ENCODE measurements at places on chromosomes 4 and X.
A peak's percentile ranks its signal among the peaks of the same experiment; 100 is the strongest.

DNA sequence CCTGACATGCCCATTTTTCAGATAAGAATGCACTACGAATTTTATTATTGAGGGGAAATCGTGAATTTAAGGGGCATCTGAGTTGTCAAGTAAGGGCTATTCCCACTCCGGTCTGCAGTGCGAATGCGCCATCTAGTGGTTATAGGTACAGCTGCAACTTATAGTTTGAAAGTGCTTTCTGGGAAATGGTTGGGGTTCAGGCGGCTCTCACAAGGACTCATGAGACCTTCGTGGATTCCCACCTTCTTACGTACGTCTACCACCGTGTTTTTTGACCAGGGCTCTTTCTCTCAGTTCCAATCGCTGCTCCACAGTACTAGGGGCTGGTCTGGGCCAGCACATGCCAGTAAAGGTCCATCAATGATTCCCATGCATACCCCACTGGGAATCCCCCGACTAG lies 12.3 kb downstream of the MSL3 start:
- peak; percentile 11 for DNase-seq

- DNase-seq, result no peak
These were observed 422.3 kb downstream of the MAPK10 start for GRCh38 chr4:85937507-85937906.

DNA sequence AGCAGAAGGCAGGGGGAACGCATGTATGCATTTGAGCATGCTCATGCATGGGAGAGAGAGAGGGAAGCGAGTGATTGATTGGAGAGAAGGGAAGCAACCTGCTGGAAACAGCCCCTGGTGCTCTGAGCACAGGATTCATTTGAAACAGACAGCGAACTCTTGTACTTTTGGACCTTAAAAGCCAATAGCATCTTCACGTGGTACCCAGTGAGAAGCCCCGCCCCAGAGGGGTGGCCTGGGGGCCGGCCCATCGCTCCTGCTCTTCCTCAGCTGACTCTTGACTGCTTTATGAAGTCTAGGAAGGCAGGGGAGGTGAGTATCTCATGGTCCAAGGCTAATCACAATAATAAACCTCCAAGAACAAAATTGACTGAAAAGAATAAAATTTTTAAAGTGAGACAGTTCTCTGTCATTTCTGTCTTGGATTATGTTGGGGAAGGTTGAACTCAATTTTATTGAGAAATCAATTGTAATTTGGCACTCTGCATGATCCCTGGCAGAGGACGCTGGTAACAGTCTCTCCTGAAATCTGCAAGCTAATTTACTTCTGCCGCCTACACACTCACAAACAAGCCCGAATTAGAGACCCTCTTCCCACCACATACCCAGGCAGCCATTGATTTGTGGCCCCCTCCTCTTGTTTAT lies 168.2 kb upstream of the PPARGC1A start:
- DNase-seq, result no peak

DNA sequence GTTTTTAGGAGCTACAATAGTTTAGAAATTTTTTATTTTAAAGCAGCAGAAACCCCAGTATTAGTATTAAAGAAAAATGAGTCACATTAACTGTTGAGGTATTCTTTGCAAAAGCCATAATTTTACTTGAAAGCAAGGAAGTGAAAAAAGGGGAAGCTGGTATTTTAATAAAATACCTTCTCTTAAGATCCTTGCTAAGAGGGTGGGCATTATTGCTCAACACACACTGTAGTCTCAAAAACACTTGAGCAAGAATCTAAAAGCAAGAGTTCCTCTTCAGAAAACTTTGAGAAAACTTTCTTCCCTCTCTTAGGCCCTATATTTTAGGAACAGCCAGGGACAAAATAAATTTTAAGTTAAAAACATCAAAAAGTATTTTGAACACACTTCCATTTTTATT lies 259.4 kb upstream of the DIAPH2 start:
- DNase-seq, result no peak

- no peak for DNase-seq
These were observed 3.2 kb downstream of the CXorf65 start for GRCh38 chrX:71103110-71103983.

DNA sequence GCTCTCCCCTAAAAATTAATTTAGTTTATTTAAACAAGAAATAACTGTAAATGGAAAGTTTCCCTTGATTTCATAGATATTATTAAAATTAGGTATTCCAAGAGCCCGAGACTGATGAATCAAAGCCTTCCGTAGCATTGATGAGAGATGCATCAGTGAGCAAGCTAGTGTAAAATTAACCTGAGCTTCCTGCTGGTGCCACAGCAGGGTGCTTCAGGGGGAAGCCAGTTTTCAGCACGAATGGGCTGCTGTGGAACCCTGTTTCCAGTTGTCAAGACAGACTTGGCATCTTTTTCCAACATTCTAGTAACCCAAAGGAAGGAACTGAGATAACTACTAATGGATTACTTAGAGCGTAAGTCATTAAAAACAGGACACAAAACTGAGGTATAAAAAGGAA lies 221.7 kb downstream of the RBMX2 start:
- no peak for DNase-seq

DNA sequence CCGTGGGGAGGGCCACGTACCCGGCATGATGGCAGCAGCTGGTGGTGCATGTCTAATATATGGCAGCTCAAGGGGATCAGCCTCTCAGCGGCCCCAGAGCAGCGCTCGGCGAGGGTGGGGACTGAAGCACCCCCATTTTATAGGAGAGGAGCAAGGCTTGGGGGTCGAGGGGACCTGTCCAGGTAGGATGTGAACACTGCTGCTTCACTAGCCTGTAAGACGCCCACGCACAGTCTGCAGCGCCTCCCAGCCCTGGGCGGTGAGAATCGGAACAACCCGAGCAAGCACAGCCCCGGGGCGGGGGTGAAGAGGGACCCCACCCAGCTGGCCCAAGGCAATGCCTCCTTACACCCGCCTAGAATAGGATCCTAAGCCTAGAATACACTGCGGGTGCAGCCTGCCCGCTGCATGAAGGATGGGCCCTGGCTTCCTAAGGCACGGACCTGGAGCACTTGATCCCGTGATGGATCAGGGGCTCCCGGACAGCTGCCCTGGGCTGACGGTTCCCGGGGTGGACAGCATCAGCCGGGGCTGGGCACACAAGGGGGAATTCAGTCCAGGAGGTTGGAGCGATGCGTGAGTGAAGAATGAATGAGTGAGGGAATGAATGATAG lies 17.6 kb downstream of the ADRA2C start:
- DNase-seq, result peak; percentile 78

DNA sequence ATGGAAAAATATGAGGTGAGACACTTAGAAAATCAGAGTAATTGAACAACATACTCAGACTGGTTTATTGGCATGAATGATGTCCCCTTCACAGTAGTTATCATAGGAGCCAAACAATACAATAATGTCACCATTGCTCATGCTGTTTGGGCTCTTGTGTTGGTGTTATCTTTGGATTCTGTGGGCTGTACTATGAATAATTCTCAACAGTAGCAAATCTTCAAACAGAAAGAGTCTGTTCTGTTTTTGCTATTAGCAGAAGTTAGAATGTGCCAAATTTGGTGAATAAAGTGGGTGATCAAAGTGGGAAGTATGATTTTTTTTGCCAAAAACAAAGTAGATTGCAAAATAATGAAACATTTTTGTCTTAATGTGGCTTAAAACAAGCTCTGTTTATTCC lies 58.3 kb downstream of the GRID2 start:
- DNase-seq, result no peak

- DNase-seq, result no peak
These were observed 1497.3 kb downstream of the STIM2 start for GRCh38 chr4:28357990-28358389.

GRCh38 chrX:8310409-8310808 lies 139.3 kb upstream of the VCX2 start:
- DNase-seq, result no peak

DNA sequence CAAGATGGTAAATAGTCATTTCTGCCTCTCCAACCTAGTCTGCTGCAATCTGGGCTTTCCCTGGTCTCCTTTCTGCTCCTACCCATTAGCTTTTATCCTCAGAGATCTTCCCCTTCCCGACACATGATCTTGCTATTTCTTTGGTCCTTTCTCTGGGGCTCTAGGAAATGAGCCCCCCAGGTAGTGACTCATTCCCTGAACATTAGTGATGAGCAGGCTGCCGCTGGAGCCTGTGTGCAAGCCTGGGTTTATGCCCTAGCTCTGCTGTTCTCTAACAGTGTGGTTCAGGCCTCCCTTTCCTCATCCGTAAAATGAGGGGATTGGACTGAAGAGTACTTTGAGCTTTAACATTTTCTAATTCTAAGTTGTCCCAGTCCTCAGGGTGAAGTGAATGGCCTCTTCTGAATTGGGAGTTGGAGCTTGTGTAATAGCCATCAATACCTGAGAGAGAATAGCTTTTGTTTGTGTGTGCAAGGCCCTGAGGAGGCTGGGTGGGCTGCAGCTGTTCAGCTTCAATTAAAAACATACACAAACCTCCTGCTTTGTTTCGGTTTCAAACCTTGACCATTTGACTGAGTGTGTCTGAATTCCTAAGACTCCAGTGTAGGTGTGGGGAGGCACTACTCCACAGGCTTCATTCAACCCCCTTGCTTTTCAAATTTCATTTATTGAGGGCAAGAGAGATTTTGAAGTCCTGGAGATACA lies 115.6 kb upstream of the SCML1 start:
- DNase-seq, result no peak

DNA sequence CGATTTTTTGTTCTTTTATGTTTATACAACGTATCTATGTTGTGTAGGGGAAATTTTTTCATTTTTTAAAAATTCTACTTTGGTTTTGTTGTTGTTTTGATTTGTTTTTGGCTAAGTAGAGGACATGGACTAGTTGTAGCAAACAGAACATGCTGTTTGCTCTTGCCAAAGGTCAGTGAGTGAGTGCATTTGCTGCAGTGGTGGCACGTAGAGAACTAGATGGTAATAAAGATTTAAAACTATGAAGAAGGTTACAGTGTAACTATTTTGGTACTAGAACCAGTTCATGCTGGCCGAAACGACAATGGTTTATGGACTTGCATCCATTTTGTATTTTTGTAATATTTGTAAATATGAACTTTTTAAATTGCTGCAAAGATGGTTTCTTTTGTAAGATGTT lies 1.9 kb upstream of the SCML1 start:
- peak; percentile 20 for DNase-seq

- no peak for DNase-seq
These were observed 803.1 kb upstream of the PCDH10 start for GRCh38 chr4:132346016-132346415.

GRCh38 chrX:151985531-151985930 lies 11.1 kb upstream of the GABRE start:
- DNase-seq, result no peak

- DNase-seq, result no peak
These were observed 85.4 kb downstream of the PHKA2 start for GRCh38 chrX:18898492-18898891.

DNA sequence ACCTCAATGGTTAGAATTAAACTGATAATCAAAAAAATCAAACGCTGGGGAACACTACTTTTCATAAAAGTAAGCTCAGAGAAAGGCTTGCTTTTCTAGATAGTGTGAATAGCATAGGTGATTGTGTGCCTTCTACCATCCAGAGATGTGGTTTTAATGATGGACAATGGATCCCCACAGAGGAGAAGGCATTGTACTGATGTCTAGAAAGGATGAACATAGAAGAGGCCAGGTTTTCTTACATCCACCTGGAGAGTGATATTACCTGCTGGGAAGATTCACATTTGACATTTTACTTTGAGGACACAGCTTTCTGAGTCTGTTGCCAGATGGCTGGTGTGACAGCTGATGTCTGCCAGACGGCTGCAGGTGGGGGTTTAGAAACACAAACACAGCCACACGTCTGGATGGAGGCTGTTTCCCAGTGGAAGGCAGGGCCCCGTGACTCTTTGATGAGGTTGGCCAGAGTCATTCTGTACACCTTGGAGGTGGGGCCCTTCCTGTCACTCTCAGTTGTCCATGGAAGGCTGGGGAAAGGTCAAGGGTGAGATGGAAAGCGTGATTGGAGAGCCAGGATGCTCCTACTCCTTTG lies 114.4 kb downstream of the PSAPL1 start:
- DNase-seq, result no peak

DNA sequence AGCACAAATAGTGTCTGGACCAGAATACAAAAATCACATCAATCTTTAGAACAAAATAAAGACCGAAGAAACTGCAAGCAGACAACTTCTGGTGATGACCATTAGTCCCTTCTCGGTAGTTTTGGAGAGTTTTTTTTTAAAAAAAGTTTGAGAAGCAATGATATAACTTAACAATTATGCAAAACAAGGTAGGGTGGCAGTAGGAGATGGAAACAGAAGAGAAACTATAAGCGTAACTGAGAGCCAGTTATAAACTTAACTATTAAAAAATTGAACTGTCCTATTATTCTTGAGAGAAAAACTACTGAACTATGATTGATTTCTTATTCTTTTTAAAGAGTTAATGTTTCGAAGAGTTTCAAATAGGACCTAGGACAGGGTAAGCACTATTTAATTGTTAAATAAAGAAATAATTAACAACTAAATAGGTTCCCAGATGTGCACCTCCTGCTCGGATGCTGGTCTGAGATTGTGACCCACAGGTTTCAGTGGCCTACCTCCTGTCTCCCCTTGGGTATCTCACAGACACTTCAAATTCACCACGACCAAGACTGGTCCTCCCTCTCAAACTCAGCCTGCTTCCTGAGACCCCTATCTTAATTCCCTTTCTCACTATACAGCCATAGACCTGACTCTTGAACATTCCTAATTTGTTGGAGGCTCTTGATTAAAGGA lies 81.3 kb downstream of the LEF1 start:
- DNase-seq, result no peak

GRCh38 chr4:100875296-100876068 lies 357.7 kb upstream of the EMCN start:
- no peak for DNase-seq

GRCh38 chr4:10299601-10300000 lies 157.6 kb downstream of the ZNF518B start:
- no peak for DNase-seq

DNA sequence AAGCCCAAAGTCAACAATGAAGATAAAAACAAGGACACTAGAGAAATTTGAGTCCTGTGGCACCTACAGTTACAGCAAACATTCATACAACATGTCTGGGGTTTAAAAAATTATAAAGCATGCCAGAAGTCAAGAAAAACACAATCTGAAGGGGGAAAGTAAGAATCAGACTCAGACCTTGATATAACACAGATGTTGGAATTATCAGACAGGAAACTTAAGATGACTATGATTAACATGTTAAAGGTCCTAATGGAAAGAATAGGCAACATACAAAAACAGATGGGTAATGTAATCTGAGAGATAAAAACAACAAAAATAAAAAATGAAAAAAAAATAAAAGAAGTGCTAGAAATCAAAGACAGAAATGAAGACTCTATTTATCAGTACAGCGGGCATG lies 446.5 kb downstream of the SPRY1 start:
- DNase-seq, result no peak

GRCh38 chr4:165293927-165294649 lies 33.4 kb upstream of the MSMO1 start:
- DNase-seq, result no peak

- no peak for DNase-seq
These were observed 90.4 kb upstream of the PJA1 start for GRCh38 chrX:69255441-69256290.

GRCh38 chr4:13984991-13985800 lies 357.7 kb upstream of the BOD1L1 start:
- DNase-seq, result no peak

- no peak for DNase-seq
These were observed 395.9 kb upstream of the EMCN start for GRCh38 chr4:100913685-100914084.
